ENCODE measurements at places on chromosomes 12 and 14.

DNA sequence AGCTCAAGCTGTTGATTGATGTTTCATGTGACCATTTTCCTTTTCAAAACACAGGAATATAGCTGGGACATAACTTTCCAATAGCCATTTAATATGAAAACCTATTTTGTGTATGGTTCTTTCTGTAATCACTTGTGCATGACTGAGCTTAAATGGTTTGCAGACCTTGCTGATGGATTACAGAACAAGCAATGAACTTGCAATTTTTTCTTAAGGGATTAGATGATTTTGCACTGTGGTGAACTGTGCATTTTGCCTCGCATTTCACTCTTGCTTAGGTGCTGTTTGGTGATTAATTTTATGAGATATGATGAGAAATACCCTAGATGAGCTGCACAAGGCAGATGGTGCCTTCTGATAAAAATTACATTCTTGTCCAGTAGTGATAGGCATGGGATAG, 419.0 kb upstream of the FBXO33 start:
- no peak for DNase-seq

DNA sequence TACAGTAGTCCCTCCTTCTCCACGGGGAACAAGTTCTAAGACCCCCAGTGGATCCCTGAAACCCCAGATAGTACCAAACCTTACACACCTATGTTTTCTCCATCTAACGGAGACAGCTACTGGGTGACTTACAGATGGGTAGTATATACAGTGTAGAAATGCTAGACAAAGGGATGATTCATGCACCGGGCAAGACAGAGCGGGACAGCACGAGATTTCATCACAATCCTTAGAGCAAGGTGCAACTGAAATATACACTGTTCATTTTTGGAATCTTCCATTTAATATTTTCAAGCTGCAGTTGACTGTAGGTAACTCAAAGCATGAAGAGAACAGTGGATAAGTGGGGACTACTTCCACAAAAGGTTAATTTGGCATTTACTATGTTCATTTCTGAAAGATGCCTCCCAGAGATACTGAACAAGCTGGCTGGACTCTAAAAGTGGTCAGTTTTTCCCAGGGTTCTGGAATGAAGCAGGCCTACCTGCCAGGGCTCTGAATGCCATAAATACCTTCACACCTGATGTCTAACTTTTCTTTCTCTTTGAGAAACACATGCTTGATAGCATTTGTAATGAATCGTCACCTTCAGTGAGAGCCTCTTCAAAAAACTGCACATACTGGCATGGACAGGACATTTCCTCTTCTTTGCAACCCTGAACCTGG, 127.7 kb upstream of the FOXN3 start:
- no peak for DNase-seq

- no peak for DNase-seq
Observed at GRCh38 chr12:115190010-115190770, 506.2 kb upstream of the TBX3 start.

- no peak for DNase-seq
Observed at GRCh38 chr14:101840649-101841369, 79.3 kb downstream of the PPP2R5C start.

DNA sequence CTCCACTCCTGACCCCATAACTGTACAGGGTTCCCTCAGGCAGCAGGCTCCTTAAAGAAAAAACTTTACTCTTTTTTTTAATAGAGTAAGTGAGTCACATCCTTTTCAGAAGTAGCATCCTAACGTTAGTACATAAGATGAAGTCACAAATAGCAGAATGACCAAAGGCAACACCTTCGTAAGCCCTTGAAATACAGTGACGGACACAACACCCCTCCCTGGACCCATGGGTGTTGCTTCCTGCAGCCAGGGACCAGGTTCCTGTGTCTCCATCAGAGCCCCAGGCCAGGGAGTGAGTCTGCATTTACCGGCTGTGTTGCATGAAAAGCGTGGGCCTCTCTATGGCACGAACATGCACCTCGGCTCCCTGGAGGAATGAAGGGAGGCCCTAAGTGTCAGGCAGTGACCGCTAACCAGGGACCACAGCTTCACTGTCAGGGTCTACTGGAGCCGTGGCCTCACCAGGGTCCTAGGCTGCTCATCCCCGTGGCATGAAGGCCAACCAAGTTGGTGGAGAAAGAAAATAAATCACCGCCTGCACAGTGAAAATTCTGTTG, 340.0 kb upstream of the SFSWAP start:
- no peak for DNase-seq

DNA sequence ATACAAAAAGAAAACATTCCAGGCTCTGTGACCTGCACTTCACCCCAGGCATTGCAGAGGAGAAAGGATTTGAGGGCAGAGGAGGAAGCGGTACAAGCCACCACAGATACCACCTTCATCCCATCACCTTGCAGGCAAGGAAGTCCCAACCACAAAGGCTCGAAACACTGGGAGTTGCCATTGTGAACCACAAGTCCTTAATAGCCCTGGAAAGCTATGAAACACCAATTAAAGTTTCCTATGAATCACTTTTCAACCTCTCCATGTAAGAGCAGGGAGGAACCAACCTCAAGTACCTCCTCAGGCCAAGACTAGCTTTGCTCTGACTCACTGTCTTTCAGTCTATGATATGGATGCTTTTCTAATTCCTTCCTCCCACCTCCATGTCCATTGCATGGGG, 27.0 kb downstream of the MAP3K9 start:
- DNase-seq: no peak

DNA sequence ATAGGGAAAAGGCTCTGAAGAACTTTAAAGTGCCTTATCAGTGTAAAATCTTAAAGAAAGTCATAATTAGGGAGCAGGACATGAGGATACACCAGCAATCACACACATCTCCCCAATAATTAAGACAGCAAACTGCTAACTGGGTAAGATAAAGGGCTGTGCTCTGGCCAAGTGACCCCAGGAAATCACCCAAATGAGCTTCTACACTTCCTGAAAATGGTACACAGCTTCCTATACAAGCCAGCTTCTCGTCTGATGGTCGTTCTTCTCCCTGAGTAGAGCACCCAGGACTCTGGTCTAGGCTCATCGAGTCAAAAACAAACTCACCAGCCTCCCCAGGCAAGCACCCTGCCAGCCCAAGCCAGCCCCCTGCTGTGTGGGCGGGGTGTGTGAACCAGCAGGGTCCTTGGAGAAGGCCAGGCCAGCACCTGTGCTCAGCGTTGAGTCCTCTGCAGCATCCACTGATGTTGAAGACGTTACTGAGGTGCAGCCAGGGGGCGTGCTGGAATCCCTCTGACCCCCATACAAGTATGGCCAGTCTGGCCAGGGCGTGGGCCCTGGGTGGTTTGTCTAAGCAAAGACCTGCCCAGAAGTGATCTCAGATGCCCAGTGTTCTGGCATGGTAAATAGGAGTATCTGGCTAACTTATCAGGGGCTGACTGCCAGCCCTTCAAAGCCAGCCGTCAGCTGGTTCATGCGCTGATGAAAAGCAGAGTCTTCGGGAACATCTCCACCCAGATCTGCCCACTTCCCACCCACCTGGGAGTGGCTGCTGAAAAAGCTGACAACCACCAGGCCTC, 41.4 kb downstream of the ACTN1 start:
- no peak for DNase-seq

DNA sequence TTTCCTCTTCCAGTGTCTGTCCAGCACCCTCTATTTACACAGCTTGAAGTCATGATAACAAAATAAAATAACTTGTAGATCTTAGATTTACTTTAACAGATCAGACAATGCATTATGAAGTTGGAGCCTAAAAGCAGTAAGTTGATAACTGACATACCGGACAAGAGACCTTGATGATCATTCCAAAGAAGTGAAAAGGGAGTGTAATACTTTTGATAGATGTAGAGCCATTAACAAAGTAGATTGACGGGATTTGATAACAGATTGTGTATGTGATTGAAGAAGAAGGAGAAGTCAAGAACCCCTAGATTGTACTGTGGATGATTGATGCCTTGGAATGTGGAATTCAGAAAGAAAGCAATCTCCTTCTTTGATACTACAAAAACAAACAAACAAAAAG, 403.8 kb upstream of the MGAT4C start:
- no peak for DNase-seq

DNA sequence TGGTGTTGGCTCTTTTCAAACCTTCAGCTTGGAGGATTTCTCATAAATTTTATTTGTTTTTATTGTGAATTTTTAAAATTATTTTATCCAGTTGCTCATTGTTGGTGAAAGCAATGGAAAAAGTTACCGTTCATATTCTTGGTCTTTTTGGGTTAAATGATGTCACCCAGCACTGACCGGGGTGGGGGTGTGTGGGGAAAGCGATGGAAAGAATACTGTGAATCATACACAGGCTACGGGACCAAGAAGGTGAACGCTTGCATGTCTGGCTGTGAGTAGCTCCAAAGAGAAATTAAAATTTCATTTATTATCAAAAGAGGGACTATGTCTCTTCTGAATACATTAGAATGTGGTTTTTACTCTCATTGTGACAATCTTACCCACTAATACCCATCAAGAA, 430.1 kb downstream of the AEBP2 start:
- DNase-seq: no peak

Measured in activated gamma-delta T cell treated with Interleukin-2 at 50 U/mL for 16 hours (primary cell).